ENCODE measurements at places on chromosomes 16 and 17.

- DNase-seq, result peak; percentile 36
Measured at GRCh38 chr17:70810609-70811008, 641.3 kb downstream of the KCNJ2 start.

DNA sequence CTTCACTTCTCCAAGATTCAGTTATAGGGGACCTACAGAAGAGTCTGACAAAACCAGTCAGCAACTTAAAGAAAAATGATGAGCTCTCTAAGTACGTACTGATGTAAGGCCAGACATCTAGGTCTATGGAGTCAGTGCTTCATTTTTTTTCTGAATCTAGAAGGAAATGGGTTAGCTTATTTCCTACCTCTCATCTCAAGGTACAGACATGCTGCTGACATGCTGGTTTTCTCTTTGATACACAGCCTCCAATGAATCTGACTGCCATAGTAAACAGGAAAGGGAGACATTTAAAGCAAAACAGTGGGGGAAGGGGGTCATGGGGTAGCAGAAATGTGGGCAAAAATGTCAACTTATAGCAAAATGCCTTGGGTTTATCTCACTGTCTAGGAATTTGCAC, 16.4 kb downstream of the CDR2 start:
- no peak for DNase-seq

- no peak for DNase-seq
Measured at GRCh38 chr17:76198702-76199101, 41.6 kb downstream of the RNF157 start.

DNA sequence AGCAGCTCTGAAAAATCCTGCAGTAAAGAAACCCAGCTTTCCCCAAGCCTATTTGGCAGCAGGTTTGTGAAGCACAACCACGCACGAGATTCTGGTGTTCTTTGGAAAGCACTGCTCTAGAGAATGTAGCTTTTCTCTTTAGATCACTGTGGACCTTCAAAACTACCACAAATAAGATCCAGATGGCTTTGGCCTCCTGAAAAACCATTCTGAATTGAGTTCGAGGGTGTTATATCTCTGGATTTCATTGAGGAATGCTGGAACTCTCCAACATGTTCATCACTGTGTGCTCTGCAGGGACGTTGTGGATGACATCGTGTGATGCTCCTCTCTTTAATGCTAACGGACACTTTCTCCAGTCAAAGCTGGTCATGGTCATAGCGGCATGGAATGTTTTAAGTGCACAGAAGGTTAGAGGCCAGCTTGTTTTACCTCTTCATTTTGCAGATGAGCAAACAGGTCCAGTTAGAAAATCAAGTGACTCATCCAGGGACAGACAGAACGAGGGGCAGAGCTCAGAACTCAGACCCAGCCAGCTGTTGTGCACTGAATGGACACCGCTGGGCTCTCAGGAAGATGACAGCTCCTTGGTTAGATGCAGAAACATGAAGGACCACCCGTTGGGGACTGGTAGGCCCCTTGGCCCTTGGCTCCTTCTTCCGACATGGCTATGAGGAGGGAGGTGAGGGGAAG, 37.2 kb downstream of the CCDC42 start:
- peak; percentile 50 for DNase-seq

- DNase-seq, result peak; percentile 17
Measured at GRCh38 chr16:27579087-27579980, 29.4 kb downstream of the KATNIP start.

DNA sequence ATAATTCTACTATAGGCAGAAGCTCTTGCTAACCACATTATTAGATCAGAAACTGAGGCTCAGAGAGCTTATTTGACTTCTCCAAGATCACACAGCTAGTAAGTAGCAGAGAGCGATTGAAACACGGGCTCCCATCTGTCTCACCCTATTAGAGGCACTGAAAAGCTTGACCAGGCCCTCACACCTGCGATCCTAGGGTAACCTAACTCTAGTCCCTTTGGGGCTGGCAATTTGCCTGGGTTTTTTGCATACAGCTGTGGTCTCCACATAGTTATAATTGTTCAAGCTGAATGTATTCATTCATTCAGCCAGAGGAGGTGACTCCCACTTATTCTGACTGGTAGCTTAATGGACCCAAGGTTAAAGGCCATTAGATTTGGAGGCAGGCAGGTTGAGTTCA, 121.2 kb downstream of the ANKFN1 start:
- DNase-seq, result no peak

- no peak for DNase-seq
Measured at GRCh38 chr17:53148058-53148457, 674.7 kb upstream of the KIF2B start.

DNA sequence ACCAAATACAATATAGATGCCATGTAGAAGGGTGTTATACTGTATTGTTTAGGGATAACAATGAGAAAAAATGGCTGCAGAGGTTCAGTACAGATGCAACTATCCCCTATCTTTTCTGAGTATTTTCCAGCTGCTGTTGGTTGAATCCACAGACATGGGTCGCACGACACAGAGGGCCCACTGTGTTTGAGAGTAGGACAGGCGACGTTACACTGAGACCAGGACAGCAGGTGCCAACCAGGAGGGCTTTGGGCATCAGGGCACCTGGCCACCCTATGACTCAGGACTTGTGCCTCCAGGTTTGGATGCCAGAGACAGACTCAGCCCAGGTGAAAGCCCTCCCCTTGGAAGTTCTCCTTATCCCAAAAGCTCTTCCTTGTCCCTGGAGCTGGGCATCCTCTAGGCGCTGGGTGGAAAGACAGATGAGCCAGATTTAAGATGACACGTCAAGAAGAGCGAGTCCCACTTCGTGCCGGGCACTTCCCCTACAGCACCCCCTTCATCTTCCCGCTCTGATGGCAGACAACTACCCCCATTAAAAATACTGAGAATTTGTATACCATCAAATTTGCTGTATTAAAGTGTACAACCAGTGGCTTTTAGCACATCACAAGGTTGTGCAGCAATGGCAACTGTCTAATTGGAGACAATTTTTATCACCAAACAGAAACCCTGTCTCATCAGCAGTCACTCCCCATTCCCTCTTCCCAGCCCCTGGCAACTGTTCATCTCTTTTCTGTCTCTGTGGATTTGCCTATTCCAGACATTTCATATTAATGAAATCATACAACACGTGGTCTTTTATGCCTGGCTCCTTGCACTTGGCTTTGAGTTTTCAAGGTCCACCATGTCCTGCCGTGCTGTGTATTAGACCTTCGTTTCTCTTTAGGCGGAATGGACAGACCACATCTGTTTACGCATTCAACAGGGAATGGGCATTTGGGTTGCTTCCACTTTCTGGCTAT, 30.6 kb downstream of the TNFRSF13B start:
- DNase-seq, result peak; percentile 38

DNA sequence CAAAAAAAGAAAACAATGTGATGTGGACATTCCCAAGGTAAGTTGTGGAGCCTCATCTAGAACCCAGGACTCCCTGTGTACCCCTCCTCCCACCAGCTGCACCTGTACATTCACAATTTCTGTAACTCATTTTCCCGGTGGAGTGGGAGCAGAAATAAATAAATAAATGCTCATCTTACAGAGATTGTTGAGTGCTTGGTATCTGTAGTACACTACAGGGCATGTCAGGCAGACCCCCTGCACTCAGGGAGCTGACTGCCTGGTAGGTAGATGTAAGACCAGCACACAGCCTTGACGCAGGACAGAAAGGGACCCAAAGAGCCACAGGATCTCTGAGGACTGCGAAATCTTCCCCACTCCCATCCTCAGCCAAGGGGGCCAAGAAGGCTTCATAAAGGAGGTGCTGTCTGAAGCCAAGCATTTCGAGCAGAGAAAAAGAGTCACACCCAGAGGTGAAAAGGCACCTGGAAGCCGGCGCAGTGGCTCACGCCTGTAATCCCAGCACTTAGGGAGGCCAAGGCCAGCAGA, 6.5 kb downstream of the EIF1 start:
- DNase-seq, result peak; percentile 11

DNA sequence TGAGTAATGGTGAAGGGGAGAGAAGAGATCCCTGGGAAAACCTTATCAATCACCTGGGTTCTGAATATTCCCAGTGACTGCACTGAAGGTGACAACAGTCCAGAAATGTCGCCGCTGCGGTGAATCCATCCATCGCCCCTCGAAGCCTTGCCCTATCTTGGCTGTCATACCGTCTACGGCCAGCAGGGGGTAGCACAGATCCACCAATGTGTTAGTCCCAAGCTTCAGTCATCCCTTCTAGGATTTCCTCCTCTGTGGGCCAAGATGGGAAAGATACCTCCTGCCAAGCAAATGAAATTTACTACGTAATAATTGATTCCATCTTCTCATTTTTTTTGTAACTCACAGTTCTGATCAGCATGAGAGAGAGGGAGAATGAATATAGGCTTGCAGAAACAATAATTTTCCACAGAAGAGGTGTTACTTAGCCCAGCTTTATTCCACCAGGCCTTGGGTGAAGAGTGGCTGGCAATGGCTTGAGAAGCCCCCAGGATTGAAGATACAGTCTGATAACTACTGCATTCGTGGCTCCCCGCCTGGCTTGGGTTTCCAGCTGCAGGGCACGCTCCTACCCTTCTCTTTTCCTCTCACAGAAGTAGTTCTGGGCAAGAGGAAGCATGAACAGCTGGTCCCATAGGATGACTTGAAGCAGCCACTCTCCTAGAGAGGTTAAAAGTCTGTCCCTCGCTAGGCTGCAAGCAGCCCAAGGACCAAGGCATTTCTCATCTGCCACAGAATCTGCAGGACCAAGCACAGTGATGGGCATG, 2.6 kb upstream of the FMNL1 start:
- peak; percentile 81 for DNase-seq

Measured in fibroblast of skin of right biceps (primary cell).